ENCODE measurements at places on chromosomes 12 and 14. TPM values are rescaled to one million over a fixed set of nuclear protein-coding genes. Genes with fewer than 3 reads are reported as not detected.

The HHIPL1 gene
- 2.4 TPM for polyA plus RNA-seq

DNA sequence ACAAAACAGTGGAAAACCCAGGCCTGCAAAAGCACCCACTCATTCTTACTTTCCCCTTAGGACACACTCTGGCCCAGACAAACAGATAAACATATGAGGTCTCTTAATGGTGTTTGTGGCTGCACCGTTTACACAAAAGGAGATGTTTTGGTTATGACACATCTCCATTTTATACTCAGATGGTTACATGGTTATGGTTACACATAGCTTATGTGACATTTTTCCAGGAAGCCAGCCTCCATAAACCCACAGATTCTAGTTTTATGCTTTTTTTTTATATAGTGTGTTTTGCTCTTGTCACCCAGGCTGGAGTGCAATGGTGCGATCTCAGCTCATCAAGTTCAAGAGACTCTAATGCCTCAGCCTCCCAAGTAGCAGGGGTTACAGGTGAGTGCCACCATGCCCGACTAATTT is 3.5 kb upstream of the KLRD1 start:
- DNase-seq, result no peak

The RGS6 gene
- 1.7 TPM for polyA plus RNA-seq

DNA sequence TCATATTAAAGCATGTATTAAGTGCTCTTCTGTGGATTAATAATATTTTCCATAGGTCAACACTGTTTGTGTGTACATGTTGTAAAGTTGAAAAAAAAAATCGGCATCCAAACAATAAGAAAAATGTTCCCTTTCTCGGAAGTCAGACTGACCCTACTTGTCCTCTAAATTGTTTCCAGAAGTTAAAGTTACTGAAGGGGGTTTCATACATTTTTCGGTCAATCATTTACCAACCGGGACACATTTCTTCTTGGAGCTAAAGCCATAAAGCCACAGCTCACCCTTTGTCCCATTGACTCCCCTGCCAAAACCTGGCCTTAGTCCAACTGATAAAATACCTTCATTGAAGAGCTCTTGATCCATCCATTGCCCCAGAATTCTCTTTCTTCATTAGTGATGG is 230.0 kb downstream of the ANO2 start:
- no peak for DNase-seq

The LALBA gene
- not detected for polyA plus RNA-seq

The SNAPC1 gene
- polyA plus RNA-seq, result 12.6 TPM

DNA sequence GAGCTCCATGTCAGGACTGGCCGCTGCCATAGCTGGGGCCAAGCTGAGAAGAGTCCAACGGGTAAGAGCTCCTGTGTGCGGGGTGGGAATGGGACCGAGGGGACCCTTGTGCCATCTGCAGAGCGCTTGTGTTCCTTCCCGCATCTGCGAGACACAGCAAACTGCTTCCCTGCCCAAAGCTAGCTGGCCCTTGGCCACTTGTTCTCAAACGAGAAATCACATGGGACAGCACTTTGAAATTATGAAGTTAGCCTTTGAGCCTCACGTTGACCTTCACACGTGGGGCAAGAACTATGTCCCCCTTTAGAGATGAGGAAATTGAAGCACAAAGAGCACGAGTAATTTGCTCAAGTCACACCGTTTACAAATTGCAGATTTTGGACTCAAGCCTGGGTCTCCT is 30.8 kb downstream of the DEGS2 start:
- no peak for DNase-seq

Measured in renal cortex interstitium (tissue), 15 donors.